Stimulated activated CD4-positive, alpha-beta T cell treated with anti-CD3 and anti-CD28 coated beads, Interleukin-2, amount 100 ng/mL, for 48 hours (primary cell): ENCODE measurements at places on chromosomes 6 and 20.

GRCh38 chr6:167872538-167873210 lies 46.0 kb downstream of the AFDN start:
- DNase-seq: no peak

DNA sequence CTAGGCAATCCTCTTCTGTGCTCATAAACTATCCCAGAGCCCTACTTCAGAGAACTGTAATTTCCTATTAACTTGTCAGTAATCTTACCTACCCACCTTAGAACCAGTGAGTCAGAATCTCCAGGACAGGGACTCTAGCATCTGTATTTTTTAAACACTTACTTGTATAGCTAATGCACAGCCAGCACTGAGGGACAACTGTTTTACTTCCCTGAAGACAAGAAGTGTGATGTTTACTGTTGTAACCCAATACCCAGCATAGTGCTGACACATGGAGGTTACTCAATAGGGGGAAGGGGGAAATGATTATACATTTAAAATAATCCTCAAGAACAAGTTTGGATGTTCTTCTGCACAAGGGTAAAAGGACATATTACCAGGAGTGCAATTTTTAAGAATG lies 130.8 kb downstream of the BTBD9 start:
- DNase-seq: no peak

DNA sequence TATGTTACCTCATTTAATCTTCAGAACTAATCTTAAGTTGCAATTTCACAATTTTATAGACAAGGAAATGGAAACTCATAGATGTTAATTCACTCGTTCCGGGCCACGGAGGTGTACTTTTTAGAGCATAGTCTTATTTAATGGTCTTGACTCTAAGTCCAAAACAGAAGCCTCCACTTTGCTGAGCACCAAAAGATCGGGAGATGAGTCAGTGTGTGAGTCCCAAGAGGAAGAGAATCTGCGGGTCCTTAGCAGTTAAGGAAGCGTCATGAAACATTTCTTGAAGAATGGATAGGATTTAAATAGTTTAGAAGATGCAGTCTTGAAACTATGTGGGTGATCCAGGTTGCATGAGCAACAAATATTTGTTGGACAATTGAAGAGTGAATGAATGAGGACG lies 231.8 kb upstream of the QKI start:
- no peak for DNase-seq

GRCh38 chr6:75378101-75378500 lies 93.5 kb upstream of the TMEM30A start:
- no peak for DNase-seq

DNA sequence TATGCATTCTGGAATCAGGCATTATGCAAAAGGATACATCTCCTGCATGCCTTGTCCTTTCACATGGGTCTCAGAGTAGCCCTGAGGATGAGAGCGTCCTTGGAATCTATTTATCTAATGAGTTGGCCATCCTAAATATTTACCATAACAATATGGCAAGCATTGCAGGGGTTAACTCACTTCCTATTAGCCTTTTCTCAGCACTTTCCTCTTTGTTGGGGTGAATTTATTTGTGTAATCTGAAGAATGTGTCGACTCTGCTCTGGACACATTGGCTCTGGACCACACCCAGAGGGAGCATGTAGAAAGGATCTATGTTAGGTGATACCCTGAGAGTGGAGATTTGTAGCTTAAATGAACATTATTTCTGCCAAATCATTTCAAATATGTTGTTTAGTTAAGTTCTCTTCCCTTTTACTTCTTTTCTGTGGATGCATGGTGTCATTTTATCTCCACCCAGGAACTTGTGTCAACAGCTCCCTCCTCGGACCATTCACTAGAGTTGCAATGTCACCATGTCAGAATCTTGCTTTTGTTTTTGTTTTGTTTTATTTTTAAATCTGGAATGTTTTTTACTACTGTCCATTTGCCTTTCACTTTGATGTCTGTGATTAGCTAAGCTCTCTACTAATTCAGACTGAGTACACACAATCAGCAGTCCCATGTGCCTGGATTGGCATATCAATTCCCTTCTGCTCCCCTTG lies 757.0 kb upstream of the MMS22L start:
- DNase-seq: no peak
